Ascending aorta (tissue), 2 donors: ENCODE measurements at places on chromosomes 12 and 14.

DNA sequence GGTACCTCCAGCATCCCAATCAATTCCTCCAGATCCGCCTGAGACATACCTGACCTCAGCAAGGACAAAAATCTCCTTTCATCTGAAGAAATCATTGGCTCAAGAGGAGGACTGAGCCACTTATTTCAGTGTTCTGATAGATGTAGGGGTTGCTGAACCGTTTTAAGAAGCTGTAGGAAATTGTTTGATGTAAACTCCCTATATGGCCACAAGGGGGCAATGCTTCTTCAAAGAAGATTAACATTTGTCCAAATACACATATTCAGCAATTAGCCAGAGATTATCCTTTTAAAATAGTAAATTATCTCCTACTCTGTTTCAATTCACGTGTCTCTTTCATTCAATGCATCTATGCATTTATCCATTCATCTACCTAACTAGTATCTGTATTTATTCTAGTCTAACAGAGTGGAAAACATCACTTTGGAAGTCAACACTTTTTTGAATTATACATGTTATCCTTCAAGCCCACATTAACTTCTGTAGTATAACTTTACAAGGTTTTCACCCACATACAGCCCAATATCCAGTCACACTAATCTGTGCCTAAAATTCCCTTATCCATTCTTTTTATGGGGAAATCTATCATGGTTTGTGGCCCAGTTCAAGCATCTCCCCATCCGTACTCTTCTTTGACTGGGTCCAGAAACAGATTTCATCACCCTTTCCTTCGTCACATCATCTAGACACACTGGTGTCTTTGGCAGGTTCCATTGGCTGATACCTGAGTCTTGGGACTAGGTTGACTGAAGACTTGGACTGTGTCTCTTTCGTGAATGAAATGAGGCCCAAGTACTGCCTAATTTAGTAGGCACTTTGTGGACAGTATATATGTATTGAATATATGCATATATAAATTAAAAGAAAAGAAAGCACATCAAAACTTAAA is 411.0 kb upstream of the OR4E1 start:
- H3K27me3 ChIP-seq, result no peaks in the 10 kb centered on the region
- no peaks in the 10 kb centered on the region for H3K4me1 ChIP-seq
- no peak overlapping the region for H3K4me3 ChIP-seq

- no peak overlapping the region for H3K27ac ChIP-seq
- no peaks in the 10 kb centered on the region for H3K27me3 ChIP-seq
- no peaks in the 10 kb centered on the region for H3K4me1 ChIP-seq
- DNase-seq, result no peak
- no peaks in the 10 kb centered on the region for H3K36me3 ChIP-seq
- H3K4me3 ChIP-seq, result no peak overlapping the region
Measured at GRCh38 chr12:6407236-6407954, 23.4 kb downstream of the LTBR start.

GRCh38 chr12:25833657-25834056 is 124.8 kb upstream of the RASSF8 start:
- no peak for DNase-seq
- H3K36me3 ChIP-seq, result no peaks in the 10 kb centered on the region
- H3K27me3 ChIP-seq, result no peaks in the 10 kb centered on the region
- no peaks in the 10 kb centered on the region for H3K4me1 ChIP-seq

GRCh38 chr14:64423987-64424386 is 35.8 kb downstream of the MTHFD1 start:
- H3K4me1 ChIP-seq, result no peaks in the 10 kb centered on the region
- no peak overlapping the region for H3K27ac ChIP-seq
- no peak overlapping the region for H3K4me3 ChIP-seq
- peaks cover 84% of the 10 kb centered on the region for H3K36me3 ChIP-seq

DNA sequence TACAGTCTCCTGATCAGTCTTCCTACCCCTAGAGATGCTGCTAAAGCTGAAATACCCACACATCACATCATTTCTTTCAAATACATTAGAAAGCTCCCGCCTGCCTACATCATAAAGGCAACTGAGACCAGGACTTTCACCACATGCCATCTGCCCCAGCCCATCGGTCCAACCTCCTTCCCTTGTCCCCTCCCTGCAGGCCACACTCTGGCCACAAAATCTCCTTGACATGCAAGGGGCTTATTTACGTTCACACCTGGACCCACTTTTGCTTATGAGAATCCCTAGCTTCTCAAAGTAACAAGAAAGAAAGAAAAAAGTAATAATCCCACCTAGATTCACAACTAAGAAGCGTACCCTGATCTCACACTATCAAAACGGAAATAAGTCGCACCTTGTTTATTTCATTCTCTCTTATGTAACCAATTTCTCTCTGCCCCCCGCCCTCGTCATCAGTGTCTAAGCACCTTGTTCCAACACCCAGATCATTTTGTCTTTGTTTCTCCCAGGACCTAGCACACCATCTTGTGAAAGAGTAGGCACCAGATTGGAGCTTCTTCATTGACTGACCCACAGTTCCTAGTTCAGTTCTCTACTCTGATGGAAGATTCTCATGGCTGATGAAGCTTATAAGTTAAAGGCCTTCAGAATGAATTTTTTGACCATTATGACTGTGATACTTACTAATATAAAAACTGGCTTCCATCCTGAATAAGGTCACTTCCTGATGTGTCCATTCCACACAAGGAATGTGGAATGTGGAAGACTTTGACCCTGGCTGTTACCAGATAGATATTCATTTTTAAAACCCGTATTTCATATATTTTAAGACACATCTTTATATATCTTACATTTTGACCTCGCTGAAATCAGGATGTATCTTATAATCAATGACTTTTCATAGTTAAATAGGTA is 7.7 kb downstream of the WSB2 start:
- no peak for DNase-seq
- no peaks in the 10 kb centered on the region for H3K27me3 ChIP-seq
- H3K4me1 ChIP-seq, result peaks cover 13% of the 10 kb centered on the region
- H3K27ac ChIP-seq, result peak overlapping the region; percentile 81
- peaks cover 14% of the 10 kb centered on the region for H3K36me3 ChIP-seq
- no peak overlapping the region for H3K4me3 ChIP-seq

GRCh38 chr12:118456741-118457140 is 80.4 kb downstream of the SUDS3 start:
- DNase-seq, result no peak
- no peak overlapping the region for H3K27ac ChIP-seq
- no peak overlapping the region for H3K4me3 ChIP-seq
- no peaks in the 10 kb centered on the region for H3K36me3 ChIP-seq
- no peaks in the 10 kb centered on the region for H3K27me3 ChIP-seq
- H3K4me1 ChIP-seq, result no peaks in the 10 kb centered on the region

GRCh38 chr12:123388177-123388950 is 4.4 kb downstream of the KMT5A start:
- peaks cover 28% of the 10 kb centered on the region for H3K36me3 ChIP-seq
- peak; percentile 33 for DNase-seq
- H3K27me3 ChIP-seq, result no peaks in the 10 kb centered on the region
- H3K4me3 ChIP-seq, result peak overlapping the region; percentile 57
- peaks cover 41% of the 10 kb centered on the region for H3K4me1 ChIP-seq

DNA sequence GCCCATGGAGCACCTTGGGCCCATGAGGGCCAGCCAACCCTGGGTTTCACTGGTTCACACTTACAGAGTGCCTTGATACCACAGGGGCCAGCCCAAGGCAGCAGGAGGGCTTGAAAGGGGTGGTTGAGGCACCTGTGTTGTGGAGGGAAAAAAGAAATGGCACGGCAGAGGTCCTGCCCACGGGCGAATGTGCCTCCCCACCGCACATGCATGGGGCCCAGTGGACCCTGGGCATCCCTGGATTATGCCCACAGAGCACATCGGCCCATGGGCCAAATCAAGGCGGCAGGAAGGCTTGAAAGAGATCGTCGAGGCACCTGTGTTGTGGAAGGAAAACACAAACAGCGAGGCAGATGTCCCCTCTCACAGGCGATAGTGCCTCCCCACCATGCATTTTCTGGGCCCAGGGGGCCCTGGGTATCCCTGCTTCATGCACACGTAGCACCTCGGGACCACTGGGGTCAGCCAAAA is 378.1 kb downstream of the ALG10 start:
- no peaks in the 10 kb centered on the region for H3K4me1 ChIP-seq
- H3K4me3 ChIP-seq, result no peak overlapping the region
- H3K27ac ChIP-seq, result no peak overlapping the region
- peak; percentile 48 for DNase-seq

GRCh38 chr12:39116861-39117260 is 211.5 kb upstream of the CPNE8 start:
- no peaks in the 10 kb centered on the region for H3K36me3 ChIP-seq
- no peak overlapping the region for H3K27ac ChIP-seq
- H3K27me3 ChIP-seq, result no peaks in the 10 kb centered on the region

DNA sequence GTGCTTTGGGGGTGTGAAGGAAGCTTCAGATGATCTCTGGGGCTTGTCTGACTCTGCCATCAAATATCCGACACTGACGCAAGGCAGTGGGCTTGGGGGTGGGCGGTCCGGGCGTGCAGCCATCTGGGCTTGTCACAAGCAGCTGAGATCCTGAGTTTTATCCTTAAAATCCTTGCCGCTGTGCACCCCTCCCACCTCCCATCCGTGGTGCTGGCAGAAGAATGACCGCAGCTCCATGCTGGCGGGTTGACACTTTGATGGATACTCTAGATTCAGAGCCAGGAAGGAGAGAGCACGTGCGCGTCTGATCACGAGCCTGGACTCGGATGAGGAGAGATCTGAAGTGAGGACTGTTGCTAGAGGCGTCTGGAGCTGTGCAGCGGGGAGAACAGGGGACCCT is 3.0 kb downstream of the ZFYVE21 start:
- H3K27me3 ChIP-seq, result no peaks in the 10 kb centered on the region
- H3K4me1 ChIP-seq, result peaks cover 50% of the 10 kb centered on the region
- DNase-seq, result no peak

DNA sequence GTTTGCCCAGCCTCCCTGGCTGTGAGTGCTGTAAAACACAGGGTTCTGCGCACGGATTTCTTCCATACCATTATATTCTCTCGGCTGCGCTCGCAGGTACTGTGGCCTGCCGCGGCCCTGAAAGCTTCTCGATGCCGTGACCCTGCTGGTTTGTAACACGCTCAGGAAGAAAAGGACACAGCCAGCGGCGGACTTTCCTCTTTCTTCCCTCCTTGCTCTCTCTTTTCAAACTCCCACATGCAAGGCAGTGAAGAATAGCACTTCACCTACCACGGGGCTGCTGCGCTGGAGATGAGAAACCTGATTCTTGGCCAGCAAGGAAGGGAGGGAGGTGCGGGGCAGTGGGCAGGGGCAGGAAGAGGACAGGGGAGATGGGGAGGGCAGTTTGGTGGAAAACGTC is 130.2 kb downstream of the RBM19 start:
- H3K36me3 ChIP-seq, result no peaks in the 10 kb centered on the region
- H3K27me3 ChIP-seq, result no peaks in the 10 kb centered on the region
- no peak for DNase-seq

GRCh38 chr12:108121320-108121719 is 7.8 kb upstream of the WSCD2 start:
- no peak for DNase-seq
- no peak overlapping the region for H3K27ac ChIP-seq
- peaks cover 3% of the 10 kb centered on the region for H3K4me1 ChIP-seq

GRCh38 chr12:102848832-102849231 is 68.2 kb downstream of the PAH start:
- no peak for DNase-seq
- H3K27ac ChIP-seq, result no peak overlapping the region
- no peaks in the 10 kb centered on the region for H3K4me1 ChIP-seq
- H3K4me3 ChIP-seq, result no peak overlapping the region

DNA sequence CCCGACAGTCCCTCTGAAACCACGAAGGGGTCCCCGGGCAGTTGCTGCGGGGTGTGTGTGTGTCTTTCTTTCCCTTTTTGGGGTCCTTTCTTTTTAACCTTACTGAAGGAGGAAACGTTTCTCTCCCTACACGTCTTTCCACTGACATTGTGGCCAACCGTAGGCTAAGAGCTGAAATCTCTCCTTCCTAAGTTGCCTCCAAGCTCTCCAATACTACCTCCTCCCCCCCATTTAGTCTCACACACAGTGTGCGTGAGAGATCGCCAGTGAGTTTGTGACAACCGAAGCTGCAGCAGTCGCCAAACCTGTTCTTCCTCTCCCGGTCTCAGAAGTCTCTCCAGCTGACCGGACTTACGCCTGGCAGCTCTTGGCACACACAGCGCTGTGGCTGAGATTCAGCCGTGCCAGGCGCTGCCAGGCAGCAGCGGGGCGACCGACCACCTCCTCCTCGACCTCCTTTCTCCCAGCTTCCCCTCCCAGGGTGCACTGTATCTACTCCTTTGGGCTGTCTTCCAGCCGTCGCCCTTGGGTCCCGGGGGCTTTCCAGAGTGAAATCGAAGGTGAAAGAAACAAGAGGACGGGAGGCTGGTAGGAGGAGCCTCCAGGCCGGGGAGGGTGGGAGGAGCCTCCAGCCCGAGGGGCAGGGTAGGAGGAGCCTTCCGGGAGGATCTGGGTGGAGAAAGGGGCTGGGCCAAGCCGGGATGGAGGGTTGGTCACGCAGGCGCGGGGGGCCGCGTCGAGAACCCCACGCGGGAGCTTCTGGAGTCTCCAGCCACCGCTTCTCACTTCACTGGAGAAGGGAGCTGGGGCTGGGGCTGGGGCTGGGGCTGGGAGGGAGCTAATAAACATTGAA is at the start of gene TMTC2:
Gene TMTC2 (plus strand): TSS at position 739 of the 853 bp plus-strand sequence.
- no peaks in the 10 kb centered on the region for H3K4me1 ChIP-seq
- no peaks in the 10 kb centered on the region for H3K27me3 ChIP-seq

- H3K4me1 ChIP-seq, result no peaks in the 10 kb centered on the region
- no peak overlapping the region for H3K27ac ChIP-seq
- H3K27me3 ChIP-seq, result no peaks in the 10 kb centered on the region
Measured at GRCh38 chr14:56666294-56666693, 86.7 kb downstream of the TMEM260 start.

GRCh38 chr14:67722293-67722692 is 20.6 kb downstream of the RDH12 start:
- H3K36me3 ChIP-seq, result no peaks in the 10 kb centered on the region
- H3K27me3 ChIP-seq, result no peaks in the 10 kb centered on the region
- no peak for DNase-seq
- H3K27ac ChIP-seq, result no peak overlapping the region
- peak overlapping the region; percentile 28 for H3K4me3 ChIP-seq

- no peak overlapping the region for H3K27ac ChIP-seq
- H3K4me3 ChIP-seq, result no peak overlapping the region
- peaks cover 4% of the 10 kb centered on the region for H3K4me1 ChIP-seq
- H3K27me3 ChIP-seq, result no peaks in the 10 kb centered on the region
- DNase-seq, result no peak
- no peaks in the 10 kb centered on the region for H3K36me3 ChIP-seq
Measured at GRCh38 chr12:49288412-49288853, 6.5 kb upstream of the PRPH start.

GRCh38 chr12:59191372-59191771 is 271.1 kb upstream of the LRIG3 start:
- no peak overlapping the region for H3K27ac ChIP-seq
- no peaks in the 10 kb centered on the region for H3K4me1 ChIP-seq
- H3K27me3 ChIP-seq, result no peaks in the 10 kb centered on the region
- no peaks in the 10 kb centered on the region for H3K36me3 ChIP-seq
- H3K4me3 ChIP-seq, result no peak overlapping the region

- peaks cover 16% of the 10 kb centered on the region for H3K36me3 ChIP-seq
- no peak overlapping the region for H3K4me3 ChIP-seq
- no peaks in the 10 kb centered on the region for H3K27me3 ChIP-seq
- no peaks in the 10 kb centered on the region for H3K4me1 ChIP-seq
- no peak for DNase-seq
Measured at GRCh38 chr12:32002848-32003493, 43.8 kb downstream of the RESF1 start.

GRCh38 chr12:53079226-53080117 is at the start of gene SPRYD3:
Gene SPRYD3 (minus strand): TSS chr12:53079390. CDS start chr12:53079333, 57 bp downstream.
- no peaks in the 10 kb centered on the region for H3K27me3 ChIP-seq
- peaks cover 24% of the 10 kb centered on the region for H3K36me3 ChIP-seq
- peak; percentile 93 for DNase-seq
- H3K4me1 ChIP-seq, result peaks cover 6% of the 10 kb centered on the region
- peak within 1 kb of the TSS; percentile 87 for H3K27ac ChIP-seq
- peak within 1 kb of the TSS; percentile 70 for H3K4me3 ChIP-seq

GRCh38 chr12:90061809-90062208 is 353.2 kb upstream of the ATP2B1 start:
- H3K36me3 ChIP-seq, result no peaks in the 10 kb centered on the region
- no peaks in the 10 kb centered on the region for H3K27me3 ChIP-seq
- no peak overlapping the region for H3K27ac ChIP-seq
